ENCODE measurements at places on chromosomes 3 and 15.

GRCh38 chr15:70142072-70142321, 44.3 kb upstream of the TLE3 start:
- DNase-seq = no peak

DNA sequence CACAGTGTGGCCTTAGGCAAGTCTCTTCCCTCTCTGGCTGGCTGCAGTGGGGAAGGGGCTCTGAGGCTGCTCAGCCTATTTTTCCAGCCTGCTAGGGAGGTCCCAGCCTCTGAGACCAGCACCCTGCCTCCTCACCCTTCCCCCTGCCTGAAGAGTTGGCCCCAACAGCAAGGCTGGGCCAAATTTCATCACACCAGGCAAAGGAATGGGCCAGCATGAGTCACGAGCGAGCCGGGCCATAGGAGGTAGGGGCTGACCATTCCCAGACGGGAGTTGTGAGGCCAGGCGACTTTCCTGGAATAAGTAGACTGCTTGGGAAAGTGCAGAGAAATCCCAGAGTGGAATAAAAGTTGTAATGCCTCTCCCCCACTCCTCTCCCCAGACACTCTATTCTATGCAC, 5.7 kb upstream of the FBLN2 start:
- no peak for DNase-seq

- no peak for DNase-seq
Measured at GRCh38 chr3:169948559-169949448, 17.8 kb upstream of the SEC62 start.

DNA sequence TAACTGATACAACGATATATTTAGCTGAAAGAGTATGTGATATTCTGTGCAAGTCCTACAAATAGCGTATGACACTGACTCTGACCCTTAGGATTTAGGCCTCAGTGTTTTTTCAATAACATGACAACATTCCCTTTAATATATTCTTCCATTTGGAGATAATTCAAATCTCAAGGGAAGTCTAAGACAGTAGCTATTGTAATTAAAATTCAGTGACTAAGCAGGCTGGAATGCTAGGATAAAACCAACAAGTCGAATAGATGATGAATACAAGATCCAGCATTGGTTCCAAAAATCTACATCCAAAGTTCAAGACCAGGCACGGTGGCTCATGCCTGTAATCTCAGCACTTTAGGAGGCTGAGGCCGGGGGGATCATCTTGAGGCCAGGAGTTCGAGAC, 56.2 kb downstream of the QTRT2 start:
- DNase-seq = no peak

- peak; percentile 60 for DNase-seq
Measured at GRCh38 chr15:50003786-50004334, 115.2 kb downstream of the ATP8B4 start.

- no peak for DNase-seq
Measured at GRCh38 chr3:54905261-54905888, 22.5 kb downstream of the LRTM1 start.

DNA sequence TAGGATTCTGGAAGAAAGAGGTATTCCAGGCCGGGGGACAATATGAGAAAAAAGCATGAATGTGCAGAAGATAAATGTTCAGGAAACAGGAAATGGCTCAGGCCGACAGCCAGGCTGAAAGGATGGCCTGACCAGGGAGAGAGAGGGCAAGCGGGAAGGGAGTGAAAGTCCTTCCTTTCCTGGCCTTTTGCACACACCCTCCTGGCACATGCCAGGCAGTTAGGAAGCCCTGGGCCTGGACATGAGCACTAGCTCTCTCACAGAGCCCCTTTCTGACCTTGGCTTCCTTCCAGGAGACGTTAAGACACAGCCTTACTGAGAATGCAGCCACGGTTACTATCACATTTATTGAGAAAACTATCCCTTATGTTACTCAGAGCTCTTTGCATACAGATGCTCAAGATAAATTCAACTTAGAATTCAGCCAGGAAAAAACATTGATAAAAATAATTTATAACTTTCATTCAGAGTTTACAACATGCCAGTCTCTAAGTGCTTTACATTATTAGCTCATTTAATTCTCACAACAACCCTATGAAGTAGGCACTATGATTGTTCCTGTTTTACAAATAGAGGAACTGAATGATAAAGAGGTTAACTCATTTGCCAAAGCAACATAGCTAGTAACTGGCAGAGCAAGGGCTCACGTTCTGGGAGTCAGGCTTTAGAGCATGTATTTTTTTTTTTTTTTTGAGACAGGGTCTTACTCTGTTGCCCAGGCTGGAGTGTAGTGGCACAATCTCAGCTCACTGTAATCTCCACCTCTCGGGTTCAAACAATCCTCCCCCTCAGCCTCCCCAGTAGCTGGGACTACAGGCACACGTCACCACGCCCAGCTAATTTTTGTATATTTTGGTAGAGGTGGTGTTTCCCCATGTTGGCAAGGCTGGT, 39.4 kb upstream of the SMAD3 start:
- DNase-seq = peak; percentile 57

- no peak for DNase-seq
Measured at GRCh38 chr3:124818398-124819091, 68.6 kb downstream of the ITGB5 start.
